ENCODE measurements at places on chromosomes 3 and 15.

DNA sequence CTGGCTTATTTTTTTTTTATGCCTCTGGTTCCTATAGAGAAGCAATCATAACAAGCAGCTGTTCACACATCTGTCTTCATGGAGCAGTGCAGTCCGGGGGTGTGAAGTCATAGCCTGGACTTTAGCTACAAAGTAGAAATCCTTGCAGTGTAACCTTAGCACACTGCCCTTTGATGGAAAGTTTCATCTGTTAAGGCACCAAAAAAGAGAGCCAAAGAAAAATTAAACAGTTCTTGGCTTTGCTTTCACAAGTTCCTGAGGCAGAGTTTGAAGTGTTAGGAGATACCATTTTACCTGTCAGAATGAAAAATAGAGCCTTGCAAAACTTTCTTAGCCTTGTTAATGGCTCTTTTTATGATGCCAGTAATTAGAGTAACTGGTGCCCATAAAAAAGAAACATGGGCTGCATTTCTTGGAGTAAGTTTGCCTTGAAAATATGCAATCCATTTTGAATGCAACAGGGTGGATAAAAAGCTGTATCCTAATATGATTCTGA is 84.1 kb downstream of the PIK3R4 start:
- no peak for DNase-seq

DNA sequence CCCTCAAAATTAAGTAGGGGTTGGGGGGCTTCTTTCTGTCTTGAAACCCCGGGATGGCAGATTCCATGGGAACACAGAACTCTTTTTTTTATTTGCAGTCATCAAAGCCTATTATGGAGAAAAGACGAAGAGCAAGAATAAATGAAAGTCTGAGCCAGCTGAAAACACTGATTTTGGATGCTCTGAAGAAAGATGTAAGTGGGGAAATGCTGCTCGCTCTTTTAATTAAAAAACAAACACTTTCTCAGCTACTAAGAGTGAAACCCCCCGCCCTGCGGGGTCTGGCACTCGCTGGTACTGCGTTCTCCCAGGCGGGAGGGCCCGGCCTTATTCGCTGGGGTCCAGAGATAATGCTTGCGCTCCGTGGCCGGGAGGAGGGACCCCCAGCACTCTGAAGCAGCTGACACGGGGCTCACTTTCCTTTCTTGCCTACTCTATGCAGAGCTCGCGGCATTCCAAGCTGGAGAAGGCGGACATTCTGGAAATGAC is 615 bp downstream of the HES1 start:
- DNase-seq: no peak

DNA sequence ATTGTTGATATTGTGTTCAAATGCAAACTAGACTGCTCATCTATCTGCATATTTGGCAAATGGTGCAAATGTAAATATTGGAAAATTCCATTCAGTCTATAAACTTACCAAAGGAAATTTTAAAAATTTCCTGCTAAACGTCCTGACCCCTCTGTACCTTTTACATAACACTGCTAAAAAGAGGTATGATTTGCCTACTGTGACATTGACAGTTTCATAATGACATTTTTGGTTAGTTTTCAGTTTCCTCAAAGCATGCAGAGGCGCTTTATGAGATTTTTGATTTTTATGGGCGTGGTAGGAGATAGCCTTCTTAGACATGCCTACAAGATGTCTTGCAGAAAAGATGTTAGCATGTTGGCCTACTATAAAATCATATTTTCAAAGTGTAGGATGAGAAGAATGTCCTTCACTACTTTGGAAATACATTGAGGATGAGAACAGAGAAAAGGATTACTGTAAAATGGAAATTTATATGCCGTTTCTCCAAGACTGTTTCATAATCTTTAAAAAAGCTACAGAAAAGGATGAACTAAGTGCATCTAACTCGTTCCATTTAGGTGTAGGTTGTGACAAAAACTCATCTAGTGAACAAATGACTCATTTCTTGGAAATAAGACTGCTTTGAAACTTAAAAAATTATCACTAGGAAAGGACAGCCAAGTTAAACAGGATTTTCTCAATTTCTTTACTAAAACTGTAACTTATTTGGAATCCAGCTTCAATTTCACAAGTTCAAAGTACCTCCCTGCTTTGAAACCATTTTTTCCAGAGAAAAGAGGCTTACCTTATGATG is 14.5 kb upstream of the ISLR start:
- DNase-seq: no peak

DNA sequence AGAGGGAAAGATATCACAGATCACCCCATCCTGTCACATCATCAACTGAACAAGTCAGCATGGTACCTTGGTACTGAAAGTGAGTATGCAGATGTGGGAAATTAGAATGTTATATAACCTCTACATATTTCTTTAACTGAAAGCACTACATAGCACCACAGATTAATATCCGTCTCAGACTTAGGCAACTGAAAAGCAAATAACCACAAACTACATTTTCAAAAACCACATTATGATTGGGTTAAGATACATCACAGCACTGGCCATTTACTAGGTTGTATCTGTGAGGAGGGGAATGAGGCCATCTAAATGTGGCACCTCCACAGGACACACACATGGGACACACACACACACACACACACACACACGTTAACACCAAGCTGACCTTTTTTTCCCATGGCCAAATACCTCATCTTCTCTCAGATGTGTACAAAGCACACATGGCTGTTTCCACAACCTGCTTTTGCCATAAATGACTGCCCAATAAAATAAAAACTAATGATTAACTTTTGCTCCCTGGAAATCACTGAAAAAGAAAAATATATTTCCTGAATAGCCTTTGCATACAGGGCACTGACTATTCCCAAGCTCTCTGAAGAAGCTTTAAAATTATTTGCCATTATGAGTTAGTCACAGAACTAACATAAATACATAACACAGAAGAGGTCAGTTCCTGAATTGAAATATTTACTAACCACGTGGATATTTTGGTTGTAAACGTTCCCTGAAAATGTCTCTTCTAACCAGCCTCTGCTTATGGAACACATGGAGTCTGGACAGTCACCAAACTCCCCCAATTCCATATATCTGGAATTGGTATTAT is 60.1 kb downstream of the SUMF1 start:
- no peak for DNase-seq

DNA sequence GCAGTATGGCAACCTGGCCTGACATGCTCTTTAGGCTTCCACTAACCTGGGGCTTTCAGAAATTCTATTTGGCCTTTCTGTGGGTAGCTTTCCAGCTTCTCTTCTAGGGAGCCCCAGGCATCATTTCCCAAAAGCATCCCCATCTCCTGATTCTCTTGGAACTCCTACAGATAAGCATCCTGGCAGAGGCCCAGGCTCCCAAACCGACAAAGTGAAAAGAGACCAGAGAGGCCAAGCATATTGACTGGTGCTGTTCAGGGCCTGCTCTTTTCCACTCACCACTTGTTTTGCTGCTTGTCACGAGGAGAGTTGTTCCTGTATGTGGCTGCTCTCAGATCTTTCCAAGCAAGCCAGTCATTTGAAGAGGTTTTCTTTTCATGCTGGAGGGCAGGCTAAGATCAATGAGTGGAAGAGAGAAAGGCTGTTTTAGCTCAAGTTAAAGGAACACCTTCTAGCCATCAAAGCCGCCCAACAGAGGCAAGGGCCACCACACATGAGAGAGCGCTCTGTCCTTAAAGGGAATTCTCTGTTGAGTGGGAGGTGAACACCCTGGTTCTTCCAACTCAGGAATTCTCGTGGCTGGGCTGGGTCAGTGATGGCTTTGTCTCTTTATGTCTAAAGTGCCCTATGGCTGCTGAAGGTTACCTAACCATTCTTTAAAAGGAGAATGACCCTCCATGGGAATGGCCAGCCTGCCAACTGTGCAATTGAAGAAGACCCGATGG is 31.1 kb upstream of the NR2E3 start:
- no peak for DNase-seq

DNA sequence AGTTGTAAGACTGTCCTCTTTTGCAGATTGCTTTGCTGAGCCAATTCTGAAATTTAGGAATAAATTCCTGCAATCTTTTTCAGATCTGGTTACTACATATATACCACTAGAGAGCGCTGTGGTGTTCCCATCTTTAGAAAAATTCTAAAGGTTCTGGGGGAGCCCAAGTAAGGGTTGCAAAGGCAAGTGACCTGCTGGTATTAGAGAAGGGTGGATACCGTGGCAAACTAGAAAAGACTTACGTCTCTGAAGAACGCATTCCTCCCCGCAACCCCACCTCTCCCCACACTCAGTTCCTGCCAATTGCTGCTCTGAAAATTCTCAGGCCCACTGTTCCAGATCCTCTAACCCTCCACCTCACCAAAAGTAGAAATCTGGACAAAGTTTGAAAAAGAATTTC is 48.5 kb downstream of the EFHB start:
- no peak for DNase-seq

DNA sequence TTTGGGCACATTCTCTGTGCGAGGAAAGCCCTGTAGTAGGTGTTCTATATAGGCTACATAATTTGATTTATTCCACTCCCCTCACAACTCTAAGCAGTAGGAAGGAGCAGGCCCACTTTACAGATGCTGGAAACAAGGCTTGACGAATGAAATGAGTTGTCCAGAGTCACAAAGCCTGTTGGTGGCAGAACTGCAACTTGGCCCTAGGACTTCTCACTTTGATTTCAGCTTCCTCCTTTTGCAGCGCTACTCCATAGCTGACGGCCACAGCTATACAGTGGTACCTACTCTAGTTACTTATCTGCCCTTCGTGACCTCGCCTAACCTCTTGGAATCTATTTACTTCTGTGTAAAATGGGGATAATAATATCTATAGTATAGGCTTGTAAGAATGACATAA is 2.5 kb upstream of the IRAK2 start:
- DNase-seq: no peak

DNA sequence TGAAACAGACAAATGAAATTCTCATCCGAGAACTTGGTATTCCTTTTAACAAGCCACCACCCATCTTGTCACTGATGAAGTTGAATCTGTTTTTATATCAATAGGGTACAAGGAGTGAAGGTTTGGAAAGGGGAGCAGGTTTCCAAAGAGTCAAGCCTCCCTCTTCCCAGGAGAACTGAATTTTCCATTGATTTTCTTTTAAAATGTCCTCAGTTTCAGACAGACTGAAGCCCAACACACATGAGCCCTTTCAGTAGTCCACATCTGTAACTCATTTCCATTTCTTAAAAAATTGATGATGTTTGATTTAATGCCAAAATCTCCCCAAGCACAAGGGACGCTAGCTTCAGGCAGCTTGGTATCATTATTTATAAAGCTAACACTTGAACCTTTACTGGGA is 187.7 kb downstream of the FOXB1 start:
- no peak for DNase-seq

- no peak for DNase-seq
These were observed 732 bp upstream of the CRTC3 start for GRCh38 chr15:90529011-90529370.

GRCh38 chr3:83765956-83766355 is 1192.8 kb upstream of the CADM2 start:
- no peak for DNase-seq

DNA sequence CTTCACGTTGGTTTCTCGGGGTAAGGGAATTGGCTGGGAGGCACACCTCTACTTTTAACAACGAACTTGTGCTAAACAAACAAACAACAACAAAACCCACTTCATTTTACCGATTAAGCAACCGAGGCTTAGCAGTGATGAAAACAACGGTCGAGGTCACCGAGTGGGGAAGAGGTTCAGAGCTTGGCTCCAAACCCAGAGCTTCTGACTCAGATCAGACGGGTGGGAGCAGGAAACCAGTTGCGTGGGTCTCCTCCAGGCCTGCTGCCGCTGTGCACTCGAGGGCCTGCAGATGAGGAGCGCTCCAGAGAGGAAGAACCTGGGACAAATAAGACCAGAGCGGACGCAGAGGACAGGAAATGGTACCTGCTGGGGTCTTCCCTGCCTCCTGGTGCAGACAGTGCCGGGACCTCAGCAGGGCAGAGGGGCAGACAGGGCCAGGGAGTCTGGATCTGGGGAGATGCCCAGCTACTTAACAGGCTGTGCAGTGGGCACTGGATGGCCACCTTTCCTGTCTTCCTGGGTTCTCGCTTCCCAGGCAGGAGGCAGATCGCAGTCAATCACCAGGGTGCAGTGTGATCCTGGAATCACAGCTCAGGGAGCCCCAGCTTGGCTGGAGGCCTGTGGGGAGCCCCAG is 99.0 kb upstream of the MEF2A start:
- DNase-seq: no peak

DNA sequence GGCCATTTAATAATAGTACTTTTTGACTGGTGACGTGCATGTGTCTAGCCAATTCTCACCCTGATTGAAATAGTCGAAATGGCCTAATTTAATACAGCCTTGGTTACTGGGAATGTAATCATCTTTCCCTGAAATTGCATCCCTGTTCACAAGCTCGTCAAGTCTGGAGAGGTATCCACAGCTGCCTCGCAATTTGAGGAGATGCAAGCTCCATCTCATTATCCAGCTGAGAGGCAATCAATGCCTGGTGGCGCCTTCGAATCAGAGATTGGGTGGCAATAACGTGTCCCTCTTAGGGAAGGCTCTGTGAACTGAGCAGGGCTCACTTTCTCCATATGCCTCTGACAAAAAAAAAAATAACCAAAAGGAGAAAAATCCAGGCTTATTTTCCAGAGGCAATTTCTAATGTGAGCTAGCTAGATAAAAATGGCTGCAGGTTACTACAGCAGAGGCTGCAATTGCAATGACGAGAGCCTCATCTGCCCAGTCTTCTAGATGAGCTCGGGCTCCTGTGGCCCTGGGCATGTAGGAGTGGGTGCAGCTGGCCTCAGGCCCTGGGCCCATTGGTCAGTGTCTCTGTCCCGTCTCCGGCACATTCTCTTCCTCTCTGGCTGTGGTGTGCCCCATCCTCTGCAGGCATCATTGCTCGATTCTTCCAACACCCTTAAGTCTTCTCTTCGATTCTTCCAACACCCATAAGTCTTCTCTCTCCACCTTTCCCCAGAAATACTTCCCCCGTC is 487.5 kb downstream of the GABRG3 start:
- DNase-seq: no peak

GRCh38 chr3:56988458-56989168 is 71.9 kb upstream of the SPATA12 start:
- peak; percentile 74 for DNase-seq

- DNase-seq: no peak
These were observed 128.4 kb downstream of the RAP2B start for GRCh38 chr3:153290268-153291015.

GRCh38 chr15:65361708-65362459 is 15.9 kb downstream of the IGDCC3 start:
- DNase-seq: no peak

- no peak for DNase-seq
These were observed 95.4 kb downstream of the PCSK6 start for GRCh38 chr15:101394056-101394630.

- DNase-seq: no peak
These were observed 10.8 kb downstream of the CLCN2 start for GRCh38 chr3:184350618-184351017.
